ENCODE measurements at places on chromosomes 3 and 15. TPM values are rescaled to one million over a fixed set of nuclear protein-coding genes. Genes with fewer than 3 reads are reported as not detected.

GRCh38 chr15:100330629-100331215, 11.1 kb downstream of the ADAMTS17 start:
- DNase-seq, result no peak

DNA sequence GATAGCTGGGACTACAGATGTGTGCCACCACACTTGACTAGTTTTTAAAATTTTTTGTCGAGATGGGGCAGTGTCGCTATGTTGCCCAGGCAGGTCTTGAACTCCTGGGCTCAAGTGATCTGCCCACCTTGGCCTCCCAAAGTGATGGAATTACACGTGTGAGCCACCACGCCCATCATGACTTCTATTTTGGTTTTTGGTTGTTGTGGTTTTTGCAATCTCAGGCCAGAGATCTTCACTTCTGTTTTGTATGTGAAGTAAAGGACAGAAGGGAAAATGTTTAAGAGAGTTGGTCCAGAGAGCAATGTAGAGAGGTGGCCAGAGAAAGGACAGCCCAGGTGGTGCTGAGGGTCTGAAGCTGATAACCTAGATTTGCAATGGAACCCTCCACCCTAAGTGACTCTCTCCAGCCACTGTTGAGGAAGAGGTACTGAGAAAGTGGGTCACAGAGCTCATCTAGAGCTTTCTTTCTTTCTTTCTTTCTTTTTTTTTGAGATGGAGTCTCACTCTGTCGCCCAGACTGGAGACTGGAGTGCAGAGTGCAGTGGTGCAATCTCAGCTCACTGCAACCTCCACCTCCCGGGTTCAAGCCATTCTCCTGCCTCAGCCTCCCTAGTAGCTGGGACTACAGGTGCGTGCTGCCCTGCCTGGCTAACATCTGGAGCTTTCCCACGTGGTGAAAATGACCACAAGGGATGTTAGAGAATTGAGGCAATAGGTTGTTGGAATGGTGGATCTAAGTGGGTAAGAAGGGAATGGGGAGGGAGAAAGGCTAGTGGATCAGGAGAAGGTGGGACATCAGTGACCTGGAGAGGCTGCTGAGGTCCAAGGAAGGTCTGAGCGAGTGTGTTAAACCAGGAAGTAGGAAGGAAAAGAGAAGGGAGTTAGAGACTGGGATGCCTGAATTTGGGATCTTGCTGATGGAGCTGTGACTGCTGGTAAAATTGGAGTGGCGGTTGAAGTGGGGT, 22.4 kb upstream of the SEMA4B start:
- no peak for DNase-seq

DNA sequence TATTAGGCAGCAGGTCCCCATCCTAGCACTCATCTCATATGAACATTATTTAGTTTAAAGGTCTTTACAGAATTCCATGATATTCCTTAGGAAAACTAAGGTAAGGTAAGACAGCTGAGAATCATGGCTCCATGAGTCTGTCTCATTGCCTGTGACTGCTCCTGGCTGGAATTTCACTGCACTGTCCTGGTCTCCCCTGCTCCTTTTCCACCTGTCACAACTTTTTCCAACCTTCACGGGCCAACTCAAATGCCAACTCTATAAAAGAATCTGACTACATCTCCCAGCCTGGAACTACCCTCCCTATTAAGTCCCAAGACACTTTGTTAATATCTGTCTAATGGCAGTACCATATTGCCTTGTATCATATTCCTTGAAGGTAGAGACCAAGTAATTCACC, 7.6 kb downstream of the CNBP start:
- no peak for DNase-seq

- DNase-seq, result no peak
Measured at GRCh38 chr3:67028001-67028784, 30.1 kb downstream of the KBTBD8 start.

NCK1 gene
- total RNA-seq, result 51.0 TPM

GJD2 gene
- total RNA-seq, result not detected
